ENCODE measurements at places on chromosomes 5 and 9.
A peak's percentile ranks its signal among the peaks of the same experiment; 100 is the strongest.

DNA sequence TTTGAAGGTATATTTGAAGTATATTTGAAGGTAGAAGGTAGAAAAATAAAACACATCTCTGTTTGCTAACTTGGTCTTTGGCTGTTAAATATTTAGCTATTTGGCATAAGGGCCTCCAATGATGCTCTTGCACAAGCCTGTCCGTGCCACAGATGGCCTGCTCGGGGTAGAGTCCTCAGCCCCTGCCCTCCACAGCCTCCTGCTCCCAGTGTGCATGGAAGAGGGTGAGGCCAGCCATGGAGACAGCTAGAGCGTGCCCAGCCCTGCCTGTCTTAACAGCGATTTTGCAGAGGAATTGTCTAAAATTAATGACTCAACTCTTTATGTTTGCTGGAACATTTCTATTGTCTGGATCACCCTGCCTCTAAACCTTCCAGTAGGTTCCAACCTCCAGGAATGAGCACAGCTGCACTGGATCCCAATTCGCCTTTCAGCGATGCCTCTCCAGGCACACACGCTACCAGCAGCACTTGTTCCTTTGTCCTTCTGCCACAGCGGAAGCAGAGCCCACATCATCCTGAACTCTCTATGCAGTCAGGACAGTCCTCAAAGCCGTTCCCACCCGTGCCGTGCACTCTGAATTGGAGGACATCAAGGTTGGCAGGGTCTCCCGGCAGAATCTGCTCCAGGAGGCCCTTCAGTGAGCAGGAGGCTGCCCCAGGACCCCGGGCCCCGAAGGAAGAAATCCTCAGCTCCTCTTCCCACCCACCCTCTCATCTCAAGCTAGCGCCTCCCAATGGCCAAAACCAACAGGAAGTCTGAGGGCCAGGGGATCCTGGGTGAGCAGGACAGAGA lies 254.0 kb upstream of the IRX1 start:
- no peak for DNase-seq

GRCh38 chr9:95085861-95086563 lies 231.5 kb downstream of the FANCC start:
- DNase-seq: no peak

DNA sequence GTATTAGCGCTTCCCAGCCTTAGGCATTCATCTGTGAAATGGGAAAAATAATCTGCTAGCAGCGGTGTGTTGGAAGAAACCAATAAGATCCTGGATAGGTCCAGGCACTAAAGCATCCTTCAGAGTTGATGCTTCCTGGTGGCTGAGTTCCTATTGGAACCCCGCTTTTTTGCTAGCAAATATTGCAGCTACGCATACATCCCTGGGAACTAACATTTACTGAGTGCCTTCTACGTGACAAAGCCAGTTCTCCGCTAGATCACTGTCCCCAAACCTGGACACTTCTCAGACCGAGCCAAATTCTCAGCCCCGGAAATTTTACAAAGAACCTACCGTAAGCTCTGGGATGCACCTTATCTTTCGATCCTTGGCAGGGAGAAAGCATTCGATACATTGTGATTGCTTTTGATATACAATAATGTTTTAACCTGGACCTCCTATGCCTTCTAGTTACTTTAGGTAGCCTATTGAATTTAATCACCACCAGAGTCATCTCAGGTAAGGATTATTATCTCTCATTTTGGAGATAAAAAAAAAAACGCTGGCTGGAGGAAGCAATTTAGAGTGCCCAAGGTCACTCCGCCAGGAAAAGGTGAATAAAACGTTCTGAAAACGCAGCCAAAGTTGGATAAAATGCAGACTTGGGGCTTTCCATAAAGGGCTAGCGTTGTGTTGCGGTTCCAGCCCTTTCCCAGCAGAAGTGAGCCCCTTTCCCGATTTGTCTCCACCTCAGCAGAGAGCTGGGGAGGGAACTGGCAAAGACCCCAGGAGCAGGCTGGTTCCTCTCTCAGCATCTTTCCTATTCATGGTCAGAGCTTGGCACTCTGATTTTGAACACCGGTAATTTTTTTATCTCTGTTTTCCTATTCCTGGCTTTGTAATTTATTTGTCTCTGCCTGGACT lies 2.6 kb upstream of the MSX2 start:
- no peak for DNase-seq

GRCh38 chr5:169791251-169791650 lies 154.2 kb downstream of the DOCK2 start:
- DNase-seq: no peak

- peak; percentile 73 for DNase-seq
These were observed 296.8 kb downstream of the PARP8 start for GRCh38 chr5:50962934-50963872.

- no peak for DNase-seq
These were observed 3.0 kb downstream of the ZSWIM6 start for GRCh38 chr5:61334868-61335615.
